ENCODE measurements at places on chromosomes 5 and 9.

- no peak for DNase-seq
These were observed 25.2 kb upstream of the BASP1 start for GRCh38 chr5:17192191-17192590.

- no peak for DNase-seq
These were observed 79.8 kb upstream of the MAMDC2 start for GRCh38 chr9:69963803-69964202.

DNA sequence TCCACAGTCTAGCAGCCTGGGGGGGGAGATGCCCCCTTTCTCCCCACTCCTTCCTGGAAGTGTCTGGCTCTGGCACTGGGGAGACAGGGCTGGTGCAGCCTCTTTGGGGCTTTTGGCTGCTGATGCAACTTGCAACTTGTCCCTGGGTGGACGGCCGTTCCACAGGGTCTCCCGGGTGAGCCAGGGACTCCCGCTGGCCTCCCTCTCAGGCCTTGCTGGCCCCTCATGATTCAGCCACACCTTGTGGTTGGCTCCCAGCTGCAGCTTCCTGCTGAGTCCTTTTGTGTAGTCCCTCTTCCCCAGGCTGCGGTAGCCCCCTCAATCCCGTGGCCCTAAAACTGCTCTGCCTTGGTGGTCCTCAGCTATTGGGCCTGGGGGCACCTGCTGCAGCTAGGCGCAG lies 283.5 kb downstream of the PBX3 start:
- DNase-seq, result no peak

DNA sequence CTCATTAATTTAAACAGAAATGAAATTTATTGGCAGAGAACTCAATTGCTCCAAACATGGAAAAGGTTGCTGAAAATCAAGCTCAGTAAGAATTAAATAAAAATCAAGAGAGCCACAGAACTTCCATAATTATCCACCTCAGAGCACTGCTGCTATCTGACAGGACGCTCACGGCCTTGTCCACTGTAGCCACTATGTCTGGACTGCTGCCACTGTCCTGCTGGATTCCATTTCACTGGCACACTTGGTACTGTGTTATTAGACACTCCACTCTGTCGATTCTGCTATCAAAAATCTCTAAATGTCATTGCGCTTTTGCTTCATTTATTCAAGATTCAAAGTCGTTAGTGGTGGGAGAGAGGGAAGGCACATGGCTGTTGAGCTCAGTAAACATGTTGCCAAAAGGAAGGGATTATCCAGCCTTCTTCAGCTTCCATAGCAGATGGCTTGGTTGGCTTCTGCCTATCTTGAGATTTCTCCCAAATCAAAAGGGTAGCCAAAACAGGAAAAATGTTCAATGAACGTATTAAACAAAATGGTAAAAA lies 815.0 kb downstream of the CDH18 start:
- DNase-seq, result no peak

DNA sequence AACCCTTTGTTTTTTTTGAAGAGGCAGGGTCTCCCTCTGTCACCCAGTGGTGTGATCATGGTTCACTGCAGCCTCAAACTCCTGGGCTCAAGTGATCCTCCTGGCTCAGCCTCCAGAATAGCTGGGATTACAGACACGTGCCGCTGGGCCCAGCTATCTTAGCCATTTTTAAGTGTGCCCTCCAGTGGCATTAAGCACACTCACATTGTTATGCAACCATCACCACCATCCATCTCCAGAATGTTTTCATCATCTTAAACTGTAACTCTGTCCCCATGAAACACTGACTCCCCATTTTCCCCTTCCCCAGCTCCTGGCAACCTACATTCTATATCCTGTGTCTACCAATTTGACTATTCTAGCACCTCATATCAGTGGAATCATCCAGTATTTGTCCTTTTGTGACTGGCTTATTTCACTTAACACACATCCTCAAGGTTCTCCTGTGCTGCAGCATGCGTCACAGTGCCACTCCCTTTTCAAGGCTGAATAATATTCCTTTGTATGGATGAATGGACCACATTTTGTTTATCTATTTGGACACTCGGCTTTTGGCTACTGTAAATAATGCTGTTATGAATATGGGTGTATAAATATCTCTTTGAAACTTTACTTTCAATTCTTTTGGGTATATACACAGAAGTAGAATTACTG lies 12.5 kb upstream of the RAPGEF1 start:
- no peak for DNase-seq

GRCh38 chr9:76703270-76703669 lies 61.0 kb upstream of the PCA3 start:
- no peak for DNase-seq

DNA sequence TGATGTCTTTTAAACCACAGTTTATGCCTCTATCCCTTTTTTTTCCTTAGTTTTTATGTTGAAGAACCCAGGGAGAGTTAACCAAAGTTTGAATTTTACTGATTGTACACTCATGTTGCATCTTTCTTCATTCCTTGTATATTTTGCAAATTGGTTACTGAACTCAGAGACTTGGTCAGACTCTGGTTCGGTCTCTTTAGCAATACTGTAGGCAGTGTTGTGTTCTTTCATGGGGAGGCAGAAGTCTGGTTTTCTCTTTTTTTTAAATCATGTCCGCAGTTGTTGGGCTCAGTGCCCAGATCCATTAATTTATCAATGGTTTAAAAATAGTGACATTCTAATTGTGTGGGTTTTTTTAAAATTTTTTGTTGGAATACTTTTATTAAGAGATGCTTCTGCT lies 23.4 kb downstream of the UBE2R2 start:
- DNase-seq, result no peak

GRCh38 chr5:21173036-21173435 lies 1185.0 kb upstream of the CDH18 start:
- no peak for DNase-seq

DNA sequence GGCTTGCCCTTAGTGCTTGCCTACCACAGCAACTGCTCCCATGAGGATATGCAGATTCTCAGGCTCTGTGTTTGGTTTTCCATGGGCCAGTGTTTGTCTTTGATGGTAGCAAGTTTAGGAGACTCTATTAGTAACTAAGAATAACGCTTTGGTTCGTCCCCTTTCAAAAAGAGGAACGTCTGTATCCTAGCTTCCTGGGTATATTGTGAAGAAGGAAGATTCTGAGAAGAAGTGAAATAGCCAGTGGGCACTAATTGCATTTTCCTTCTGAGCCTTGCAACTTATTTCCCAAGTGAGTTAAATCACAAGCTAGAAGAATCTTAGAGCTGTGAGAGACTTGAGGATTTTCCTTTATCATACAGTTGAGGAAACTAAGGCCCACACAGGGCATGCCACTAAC lies 376.8 kb downstream of the PIK3R1 start:
- DNase-seq, result no peak

GRCh38 chr5:160466889-160467554 lies 45.4 kb downstream of the PTTG1 start:
- DNase-seq, result no peak

GRCh38 chr5:59037941-59038797 lies 455.3 kb downstream of the RAB3C start:
- DNase-seq, result no peak

Data from T-helper 9 cell (primary cell).